ENCODE measurements at places on chromosomes 12 and 14.

GRCh38 chr12:47698055-47698454 lies 7.8 kb downstream of the RPAP3 start:
- DNase-seq = no peak

DNA sequence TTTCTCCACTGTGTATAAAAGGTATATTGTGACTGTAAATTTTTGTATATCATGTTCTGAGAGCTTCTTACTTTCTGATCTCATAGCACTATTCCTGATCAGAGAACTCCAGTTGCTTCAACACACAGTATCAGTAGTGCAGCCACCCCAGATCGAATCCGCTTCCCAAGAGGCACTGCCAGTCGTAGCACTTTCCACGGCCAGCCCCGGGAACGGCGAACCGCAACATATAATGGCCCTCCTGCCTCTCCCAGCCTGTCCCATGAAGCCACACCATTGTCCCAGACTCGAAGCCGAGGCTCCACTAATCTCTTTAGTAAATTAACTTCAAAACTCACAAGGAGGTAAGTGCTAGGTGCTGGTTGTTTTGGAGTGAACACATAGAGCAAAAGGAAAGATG lies 30.9 kb downstream of the CKB start:
- no peak for DNase-seq

DNA sequence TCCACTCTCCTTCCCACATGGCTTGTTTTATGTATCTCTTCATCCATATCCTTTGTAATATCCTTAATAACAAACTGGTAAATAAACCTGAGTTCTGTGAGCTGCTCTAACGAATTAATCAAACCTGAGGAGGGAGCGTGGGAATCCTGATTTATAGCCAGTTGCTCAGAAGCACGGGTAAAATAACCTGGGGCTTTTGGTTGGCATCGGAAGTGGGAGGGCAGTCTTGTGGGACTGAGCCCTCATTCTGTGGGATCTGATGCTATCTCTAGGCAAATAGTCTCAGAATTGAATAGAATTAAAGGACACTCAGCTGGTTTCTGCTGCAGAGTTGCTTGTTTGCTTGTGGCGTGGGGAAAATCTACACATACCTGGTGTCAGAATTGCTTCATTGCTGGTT lies 17.5 kb upstream of the LDHB start:
- DNase-seq = no peak

- DNase-seq = no peak
Observed at GRCh38 chr12:75837700-75838099, 193.9 kb downstream of the PHLDA1 start.
